Daoy (cell line): ENCODE measurements at places on chromosomes 5 and 9. TPM values are rescaled to one million over a fixed set of nuclear protein-coding genes. Genes with fewer than 3 reads are reported as not detected.
A peak's percentile ranks its signal among the peaks of the same experiment; 100 is the strongest.

Gene SLC25A2
- 0.11 and 1.8 TPM in 2 replicates for total RNA-seq

Gene WDR38
- total RNA-seq, result 0.12 TPM in 1 of 2 replicates, not detected in the other

Gene ZDHHC11B
- total RNA-seq, result under 0.01 TPM in 1 of 2 replicates, not detected in the other

Gene NPR3
- 0.71 and 0.86 TPM in 2 replicates for total RNA-seq

Gene SOX30
- total RNA-seq, result 0.11 TPM in 1 of 2 replicates, not detected in the other

DNA sequence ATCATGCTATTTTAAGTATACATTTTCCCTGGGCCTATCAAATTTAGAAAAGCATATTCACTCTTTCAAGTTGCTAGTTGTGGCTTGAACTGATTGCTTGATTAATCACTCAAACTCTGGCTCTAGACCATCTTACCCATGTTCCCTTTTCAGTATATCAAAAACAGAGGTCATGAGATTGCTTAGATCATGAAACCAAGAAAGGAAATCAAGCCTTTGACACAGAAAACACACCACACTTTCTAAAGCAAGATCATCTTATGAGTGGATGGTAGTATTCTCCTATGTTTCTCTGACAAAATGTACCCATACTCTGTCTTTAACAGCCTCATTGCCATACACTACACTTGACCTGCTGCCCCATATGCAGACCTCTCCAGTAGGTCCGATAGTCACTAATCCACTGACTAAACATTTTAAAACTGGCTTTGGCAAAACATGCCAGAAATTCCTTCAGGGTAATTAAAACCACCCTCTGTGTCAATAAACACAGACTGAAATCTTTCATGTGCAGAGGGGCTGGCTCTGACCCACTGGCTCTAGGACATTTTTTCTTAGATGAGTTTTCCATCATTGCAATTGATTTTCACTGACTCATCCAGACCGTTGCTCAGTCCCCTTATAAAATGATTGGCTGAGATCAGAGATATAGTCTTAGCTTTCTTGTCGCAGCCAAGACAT, 18.2 kb downstream of the PPP2R2B start:
- peak; percentile 62 for DNase-seq

- no peak for DNase-seq
These were observed 517.9 kb upstream of the ITGA1 start for GRCh38 chr5:52269859-52270258.

GRCh38 chr9:129586245-129586644, 34.7 kb downstream of the C9orf50 start:
- no peak for DNase-seq

DNA sequence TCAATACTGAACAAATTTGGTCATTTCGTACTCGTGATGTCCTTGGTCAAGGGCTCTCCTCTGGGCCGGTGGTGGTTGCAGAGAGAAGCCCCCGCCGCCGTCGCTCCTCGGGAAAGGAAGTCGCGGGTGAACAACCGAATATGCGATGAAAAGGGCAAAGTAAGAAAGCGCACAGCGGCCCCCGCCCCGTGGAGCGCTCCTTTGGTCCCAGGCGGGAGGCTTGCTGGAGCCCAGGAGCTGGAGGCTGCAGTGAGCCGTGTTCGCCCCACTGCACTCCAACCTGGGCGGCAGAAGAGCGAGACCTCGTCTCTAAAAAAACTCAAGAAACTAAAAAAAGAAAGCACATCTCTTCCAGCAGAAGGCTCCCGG, 108.4 kb upstream of the LARP1 start:
- DNase-seq, result no peak

DNA sequence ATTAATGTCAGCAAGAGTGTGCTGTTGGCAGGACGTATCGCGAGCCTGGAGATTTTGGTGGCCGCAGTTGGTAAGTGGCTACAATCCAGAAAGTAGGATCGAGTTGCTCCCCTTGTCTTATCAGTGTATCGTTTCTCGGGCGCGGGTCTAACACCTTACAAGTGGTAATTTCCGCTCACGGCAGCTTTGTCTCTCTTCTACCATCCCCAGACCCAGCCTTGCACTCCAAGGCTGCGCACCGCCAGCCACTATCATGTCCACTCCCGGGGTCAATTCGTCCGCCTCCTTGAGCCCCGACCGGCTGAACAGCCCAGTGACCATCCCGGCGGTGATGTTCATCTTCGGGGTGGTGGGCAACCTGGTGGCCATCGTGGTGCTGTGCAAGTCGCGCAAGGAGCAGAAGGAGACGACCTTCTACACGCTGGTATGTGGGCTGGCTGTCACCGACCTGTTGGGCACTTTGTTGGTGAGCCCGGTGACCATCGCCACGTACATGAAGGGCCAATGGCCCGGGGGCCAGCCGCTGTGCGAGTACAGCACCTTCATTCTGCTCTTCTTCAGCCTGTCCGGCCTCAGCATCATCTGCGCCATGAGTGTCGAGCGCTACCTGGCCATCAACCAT, 1.1 kb downstream of the PTGER4 start:
- DNase-seq, result peak; percentile 46

- no peak for DNase-seq
These were observed 21.5 kb downstream of the SNCAIP start for GRCh38 chr5:122333564-122333963.

DNA sequence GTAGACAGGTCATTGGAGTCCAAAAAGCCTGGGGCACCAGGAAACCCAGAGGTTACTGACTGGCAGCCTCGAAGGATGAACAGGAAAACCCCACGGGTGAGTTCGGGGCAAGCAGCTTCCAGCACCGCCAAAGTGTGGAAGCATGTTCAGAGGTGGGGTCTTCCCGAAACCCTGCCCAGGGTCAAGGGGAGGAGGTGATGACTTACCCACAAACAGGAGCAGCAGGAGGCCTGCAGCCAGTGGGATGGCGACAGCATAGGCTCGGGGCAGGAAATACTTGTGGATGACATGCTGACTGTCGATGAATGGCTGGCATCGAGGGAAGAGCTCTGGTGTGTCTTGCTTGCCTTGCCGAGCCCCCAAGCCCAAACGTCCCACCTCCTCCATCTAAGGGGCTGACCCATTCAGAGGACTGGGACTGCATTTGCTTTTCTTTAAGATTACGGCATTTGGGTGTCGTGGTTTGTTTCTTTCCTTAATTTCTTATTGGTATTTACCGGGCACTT, 1.3 kb downstream of the DPM2 start:
- DNase-seq, result no peak

- DNase-seq, result no peak
These were observed 39.9 kb downstream of the CRB2 start for GRCh38 chr9:123395689-123396511.
